ENCODE measurements at places on chromosomes 11 and 22.

DNA sequence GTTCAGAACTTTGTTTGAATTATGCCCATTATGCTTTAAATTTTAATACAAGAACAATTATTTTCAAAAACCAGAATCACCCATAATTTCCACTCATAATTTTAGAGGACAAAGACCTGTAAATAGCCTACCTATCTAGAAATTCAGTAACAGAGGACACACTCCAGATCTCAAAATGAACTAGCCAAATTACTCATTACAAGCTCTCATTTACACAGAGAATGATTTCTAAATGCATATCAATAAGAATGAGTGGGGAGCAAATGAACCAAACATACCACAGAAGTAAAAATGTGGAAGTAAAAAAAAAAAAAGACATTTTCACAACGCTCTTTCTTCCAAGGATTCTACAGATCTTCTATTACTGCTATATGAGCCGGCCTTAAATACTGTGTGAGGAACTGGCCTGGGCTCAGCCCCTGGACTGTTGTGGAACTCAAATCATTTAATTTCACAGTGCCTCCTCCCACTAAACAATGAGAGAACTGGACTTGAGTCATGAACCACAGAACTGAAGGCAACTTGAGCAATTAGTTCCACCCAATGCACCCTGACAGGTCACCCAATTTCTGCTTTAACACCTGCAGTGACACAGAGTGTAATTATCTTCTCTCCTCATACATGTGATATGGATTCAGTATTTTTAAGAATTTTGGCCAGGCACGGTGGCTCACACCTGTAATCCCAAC, 8.0 kb downstream of the MRTFA start:
- no peak for DNase-seq

DNA sequence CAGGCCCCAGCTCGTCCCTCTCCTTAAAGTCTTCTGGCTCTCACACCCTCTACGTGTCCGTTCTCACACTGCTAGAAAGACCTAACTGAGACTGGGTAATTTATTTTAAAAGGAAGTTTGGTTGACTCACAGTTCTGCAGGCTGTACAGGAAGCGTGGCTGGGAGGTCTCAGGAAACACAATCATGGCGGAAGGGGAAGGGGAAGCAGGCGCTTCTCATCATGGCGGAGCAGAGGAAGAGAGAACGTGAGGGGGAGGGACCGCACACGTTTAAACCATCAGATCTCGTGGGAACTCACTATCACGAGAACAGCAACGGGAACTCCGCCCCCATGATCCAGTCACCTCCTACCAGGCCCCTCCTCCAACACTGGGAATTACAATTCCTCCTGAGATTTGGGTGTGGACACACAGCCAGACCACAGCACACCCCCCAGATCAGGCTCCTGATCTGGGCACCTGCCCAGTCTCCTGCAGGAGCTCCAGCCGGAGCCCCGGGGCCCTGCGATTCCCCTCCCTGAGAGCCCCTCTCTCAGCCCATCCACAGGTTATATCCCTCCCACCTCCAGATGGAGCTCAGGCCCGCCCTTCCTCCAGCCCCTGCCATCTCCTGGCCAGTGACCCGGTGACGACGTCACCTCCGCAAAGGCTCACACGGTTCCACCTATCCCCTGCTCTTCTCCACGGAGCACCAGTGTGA, 170.2 kb downstream of the BRD1 start:
- DNase-seq: no peak

DNA sequence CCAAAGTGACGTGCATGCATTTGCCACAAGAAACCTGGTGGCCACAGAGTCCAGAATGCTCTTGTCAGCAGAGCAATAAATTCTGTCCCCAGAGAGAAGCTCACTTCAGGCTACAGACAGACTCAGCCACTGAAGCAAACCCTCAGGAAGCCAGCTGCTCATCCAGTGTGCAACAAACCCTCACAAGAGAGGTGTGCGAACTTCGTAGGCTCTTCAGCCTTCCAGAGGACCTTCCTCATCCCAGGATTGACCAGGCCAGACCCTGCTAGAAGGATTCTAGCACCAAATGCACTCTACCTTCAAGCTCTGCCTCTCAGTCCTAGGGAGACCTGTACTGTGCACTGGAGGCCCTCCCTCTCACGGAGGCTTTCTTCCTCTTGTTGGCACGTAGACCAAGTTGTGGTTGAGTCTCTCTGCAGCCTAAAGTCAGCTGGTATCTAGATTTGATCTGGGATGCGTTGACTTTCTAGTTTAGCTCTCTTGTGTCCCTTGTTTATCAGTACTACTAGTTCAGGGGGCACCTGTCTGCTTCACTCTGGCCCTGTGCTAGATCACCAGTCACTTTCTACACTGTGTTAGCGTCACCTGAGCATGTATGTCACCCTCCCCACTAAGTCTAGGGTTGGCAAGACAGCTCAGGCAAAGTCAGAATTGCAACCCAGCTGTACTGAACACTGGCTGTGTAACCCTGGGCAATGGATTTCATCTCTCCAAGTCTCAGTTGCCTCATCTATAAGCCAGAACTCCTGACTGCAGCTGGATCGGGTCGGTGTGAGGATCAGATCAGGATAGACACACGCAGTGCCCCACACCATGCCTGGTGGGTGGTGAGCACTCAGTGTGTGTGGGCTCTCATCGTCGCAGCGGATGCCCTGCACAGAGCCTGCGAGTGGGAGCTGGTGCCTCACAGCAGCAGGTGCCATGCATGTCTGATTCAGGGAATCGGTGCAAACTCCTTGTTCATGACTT, 22.1 kb upstream of the TMPRSS13 start:
- DNase-seq: no peak

DNA sequence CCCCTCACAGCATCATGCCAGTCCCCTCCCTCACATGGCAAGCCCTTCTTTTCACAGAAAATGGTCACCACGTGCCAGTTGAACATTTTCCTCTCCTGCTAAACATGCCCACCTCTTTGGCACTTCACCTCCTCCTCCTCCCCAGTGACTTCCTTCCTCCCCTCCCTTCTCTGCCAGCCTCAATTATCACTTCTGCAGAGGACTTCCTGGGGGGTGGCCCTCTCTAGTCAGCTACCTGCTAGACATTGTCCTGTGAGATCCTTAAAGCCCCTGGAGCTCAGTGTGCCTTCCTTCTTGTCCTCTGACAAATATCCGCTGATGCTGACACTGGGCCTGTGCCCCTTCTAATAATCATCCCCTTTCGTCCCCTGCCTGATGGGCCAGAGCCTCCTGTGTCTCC, 43.2 kb upstream of the E2F8 start:
- DNase-seq: no peak

DNA sequence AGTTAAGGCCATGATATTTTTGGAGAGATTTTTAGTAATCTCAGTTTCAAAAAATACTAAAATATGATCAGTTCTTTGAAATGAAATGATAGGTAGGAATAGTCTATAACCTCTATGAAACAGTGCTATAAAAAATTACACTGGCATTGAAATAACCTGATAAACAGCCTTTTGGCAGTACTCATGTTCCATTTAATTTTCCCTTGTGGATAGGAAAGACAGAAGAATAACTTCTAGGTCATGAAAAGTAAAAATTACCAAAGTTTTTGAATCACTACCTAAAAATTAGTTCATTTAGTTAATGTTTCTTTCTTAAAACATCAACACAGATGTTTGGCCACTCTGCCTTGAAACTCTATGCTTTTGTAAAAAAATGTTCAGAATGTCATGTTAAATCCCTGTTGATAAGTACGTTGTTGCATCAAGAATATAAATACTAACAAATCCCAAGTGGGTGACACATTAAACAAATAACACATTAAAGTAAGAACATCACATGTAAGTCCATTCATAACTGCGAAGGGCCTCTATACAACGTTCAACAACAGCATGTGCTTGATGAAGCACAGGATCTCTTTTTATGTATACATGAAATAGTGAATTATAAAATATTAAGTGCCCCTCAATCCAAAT, 290.2 kb downstream of the SWAP70 start:
- no peak for DNase-seq

- DNase-seq: no peak
These were observed 14.4 kb downstream of the PRSS23 start for GRCh38 chr11:86814775-86815174.

DNA sequence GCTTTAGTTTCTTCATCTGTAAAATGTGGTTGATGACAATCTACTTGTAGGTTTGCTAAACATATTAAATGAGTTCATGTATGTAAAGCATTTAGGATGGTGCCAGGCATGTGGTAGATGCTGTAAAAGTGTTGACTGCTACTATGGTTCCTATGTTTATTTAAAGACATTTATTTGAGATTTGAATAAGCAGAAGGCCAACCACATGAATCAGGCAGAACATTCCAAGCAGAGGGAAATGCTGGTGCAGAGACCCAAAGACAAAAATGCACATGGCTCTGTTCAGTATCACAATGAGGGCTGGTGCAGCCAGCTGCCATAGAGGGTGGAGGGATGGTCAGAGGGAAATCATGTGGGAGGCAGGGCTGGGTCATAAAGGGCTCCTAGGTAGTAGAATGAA, 156.2 kb upstream of the PDGFD start:
- DNase-seq: no peak

- no peak for DNase-seq
These were observed 12.9 kb downstream of the PCSK7 start for GRCh38 chr11:117219001-117219400.

GRCh38 chr11:59556115-59556916, 45.0 kb downstream of the OR4D9 start:
- DNase-seq: no peak

- no peak for DNase-seq
These were observed 42.7 kb downstream of the OR5B17 start for GRCh38 chr11:58316142-58316541.

All from cortex of kidney (tissue), 1 donor.